Frontal cortex (tissue), 4 donors: ENCODE measurements at places on chromosomes 5 and 9. TPM values are rescaled to one million over a fixed set of nuclear protein-coding genes. Genes with fewer than 3 reads are reported as not detected.

ANKRD34B gene
- total RNA-seq: 0.41 TPM

GRCh38 chr9:132351404-132352045, 3.3 kb downstream of the SETX start:
- DNase-seq: no peak

DNA sequence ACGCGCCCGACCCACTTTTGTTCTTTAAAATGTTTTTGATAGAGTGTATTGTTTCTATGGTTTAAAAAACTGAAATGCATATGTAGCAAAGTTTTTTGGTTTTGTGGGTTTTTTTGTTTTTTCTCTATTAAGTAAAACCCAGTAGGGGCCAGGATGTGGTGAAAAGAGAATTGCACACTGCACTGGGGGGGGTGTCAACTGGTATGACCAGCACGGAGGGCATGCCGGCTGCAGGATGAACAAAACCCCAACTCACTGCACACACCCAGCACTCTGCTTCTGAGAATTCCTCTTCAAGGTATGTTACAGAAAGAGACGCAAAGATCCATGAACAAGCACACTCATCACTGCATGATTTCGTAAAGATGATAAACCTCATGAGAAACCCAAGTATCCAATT, 75.0 kb downstream of the STK10 start:
- DNase-seq: no peak

- no peak for DNase-seq
These were observed 37.1 kb upstream of the FAM169A start for GRCh38 chr5:74903165-74903787.

SHISAL2B gene
- total RNA-seq: not detected

GRXCR2 gene
- total RNA-seq: not detected
